Skin of body (tissue), 3 donors: ENCODE measurements at places on chromosomes 4 and X.

GRCh38 chrX:119537487-119537886 is 27.7 kb downstream of the STEEP1 start:
- DNase-seq, result no peak

DNA sequence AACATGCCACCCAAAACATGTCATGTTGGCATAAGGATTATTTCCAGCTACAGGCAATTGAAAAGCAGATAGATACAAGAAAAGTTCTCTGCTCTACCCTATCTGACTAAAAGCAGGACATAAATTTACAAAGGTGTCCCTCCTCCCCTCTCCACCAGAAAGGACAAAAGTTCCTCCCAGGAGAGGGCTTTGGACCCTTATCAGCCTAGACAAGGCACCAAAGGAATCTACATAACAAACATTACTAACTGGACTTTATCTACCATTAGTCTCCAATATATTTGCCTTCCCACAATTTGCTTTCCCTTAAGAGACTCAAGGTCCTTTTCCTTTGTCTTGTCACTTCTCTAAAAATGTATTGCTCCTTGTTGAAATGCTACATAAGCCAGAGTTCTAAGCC is 55.6 kb downstream of the ADGRA3 start:
- no peak for DNase-seq

GRCh38 chrX:85288992-85289723 is 45.4 kb downstream of the ZNF711 start:
- no peak for DNase-seq

DNA sequence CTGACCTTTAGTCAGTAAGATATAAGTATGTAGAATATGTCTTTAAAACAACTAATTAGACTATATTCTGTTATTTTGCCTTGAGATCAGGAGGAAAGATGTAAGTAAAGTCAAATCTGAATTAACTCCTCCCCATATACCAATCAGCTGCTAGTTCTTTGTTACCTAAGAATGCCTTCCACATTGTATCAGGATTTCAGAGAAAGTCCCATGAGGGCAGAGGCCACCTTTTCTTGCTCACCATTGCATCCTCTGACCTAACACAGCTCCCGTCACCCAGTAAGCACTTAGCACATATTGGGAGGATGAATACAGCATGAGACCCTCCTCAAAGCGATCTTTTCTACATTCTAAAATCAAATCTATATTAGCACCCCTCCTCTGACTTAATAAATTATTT is 87.0 kb downstream of the COL25A1 start:
- DNase-seq, result no peak

DNA sequence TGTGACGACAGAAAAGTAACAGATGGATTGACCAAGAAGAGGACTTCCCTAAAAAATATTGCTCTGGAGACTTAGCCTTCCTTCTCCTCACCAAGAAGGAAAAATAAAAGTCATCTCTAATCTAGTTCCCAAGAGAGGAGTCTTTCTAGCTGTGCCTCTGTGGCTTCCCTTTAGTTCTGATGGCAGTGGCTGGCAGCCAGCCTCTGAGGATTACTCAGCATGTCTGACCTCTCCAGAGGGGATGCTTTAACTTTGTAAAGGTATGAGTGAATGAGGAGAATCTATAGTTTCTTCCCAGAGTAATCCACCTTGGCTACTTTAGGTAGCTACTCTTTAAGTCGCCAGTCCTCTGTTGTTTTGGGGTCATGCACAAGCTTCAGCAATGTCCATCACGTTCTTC is 163.9 kb upstream of the KIT start:
- DNase-seq, result no peak

DNA sequence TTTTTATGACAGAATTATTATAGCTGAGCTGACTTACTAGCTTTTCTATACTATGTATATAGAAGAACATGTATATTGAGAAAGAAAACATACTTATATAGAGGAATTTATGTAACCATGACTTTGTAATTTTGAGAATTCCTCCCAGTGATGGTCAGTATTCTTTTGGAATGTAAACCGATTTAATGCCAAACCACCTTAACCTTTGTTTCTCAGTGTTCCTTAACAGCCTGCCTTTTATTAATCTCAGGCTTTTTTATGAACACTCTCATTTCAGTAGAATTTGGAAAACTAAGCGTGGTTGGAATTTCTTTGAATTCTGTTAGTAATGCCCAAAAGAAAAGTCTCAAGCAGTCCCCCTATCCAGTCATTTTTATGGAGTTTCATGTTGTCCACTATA is 47.0 kb downstream of the MOSPD2 start:
- DNase-seq, result no peak

GRCh38 chr4:92387459-92388069 is 83.8 kb downstream of the GRID2 start:
- DNase-seq, result no peak

GRCh38 chr4:137640156-137640837 is 108.0 kb upstream of the PCDH18 start:
- DNase-seq, result no peak

GRCh38 chr4:148226341-148226740 is 215.9 kb downstream of the NR3C2 start:
- DNase-seq, result no peak

GRCh38 chrX:46922611-46923010 is 10.4 kb downstream of the JADE3 start:
- DNase-seq, result no peak

DNA sequence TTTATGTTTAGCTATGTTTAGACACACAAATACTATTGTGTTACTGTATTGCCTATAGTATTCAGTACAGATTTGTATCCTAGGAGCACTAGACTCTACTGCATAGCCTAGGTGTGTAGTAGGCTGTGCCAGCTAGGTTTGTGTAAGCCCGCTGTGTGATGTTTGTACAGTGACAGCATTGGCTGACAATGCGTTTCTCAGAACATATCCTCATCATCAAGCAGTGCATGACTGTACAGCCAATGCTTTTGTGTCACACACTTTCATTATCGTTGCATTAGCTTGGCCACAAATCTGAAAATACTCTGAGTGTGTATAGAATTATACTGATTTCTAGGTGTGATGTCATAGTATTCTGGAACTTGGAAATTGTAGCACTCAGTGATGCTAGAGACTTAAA is 63.4 kb downstream of the CLDN34 start:
- DNase-seq, result no peak

DNA sequence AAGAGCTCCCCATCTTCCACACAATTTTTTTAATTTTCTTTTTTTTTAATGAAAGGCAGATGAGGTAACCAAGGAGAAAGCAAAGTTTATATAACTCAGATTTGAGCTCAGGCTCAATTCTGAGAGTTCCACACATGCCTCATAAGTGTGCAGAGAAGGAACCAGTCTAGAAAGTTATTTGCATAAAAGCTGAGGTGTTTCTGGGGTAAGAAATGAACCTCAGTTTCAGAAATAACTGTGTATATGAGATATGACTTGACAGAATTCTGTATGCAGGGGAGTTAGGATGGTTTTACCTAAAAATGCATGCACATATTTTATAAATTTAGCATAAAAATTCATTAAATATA is 51.3 kb downstream of the DTHD1 start:
- DNase-seq, result no peak

- DNase-seq, result no peak
Observed at GRCh38 chr4:48945981-48946380, 39.4 kb upstream of the OCIAD2 start.

- DNase-seq, result no peak
Observed at GRCh38 chr4:105936901-105937300, 41.6 kb downstream of the NPNT start.

DNA sequence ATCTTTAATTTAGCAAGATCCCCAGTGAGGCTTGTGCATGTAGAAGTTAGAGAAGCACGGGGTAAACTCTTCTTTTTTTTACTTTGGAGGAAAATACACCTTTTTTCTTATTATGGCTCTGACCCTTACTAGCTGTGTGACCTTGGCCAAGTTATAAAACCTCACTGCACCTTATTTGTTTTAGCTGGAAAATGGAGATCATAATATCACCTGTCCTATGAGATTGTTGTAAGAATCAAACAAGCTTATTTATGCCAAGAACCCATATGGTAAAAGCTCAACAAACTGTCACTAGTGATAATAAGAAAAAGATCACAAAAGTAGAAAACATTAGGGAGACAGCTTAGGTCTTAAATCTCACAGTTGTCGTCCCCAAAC is 126.6 kb downstream of the PTTG2 start:
- DNase-seq, result no peak

DNA sequence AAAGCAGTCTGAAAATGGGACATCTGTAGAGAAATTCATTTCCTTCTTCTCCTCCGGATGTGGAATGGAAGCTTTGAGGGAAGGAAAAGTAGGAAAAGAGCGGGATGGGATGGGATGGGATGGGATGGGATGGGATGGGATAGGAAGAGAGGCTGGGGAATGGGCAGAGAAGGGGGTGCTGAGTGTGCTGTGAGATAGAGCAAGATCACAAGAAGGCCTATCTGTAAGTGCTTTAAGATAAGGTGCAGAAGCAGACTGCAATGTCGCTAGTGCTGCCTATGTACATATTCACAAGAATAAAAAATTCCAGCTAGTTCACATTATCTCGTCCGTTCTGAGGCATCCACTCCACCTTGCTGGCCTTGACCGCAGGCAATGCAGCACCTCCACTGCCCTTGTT is 86.2 kb downstream of the IRF2 start:
- DNase-seq, result no peak

DNA sequence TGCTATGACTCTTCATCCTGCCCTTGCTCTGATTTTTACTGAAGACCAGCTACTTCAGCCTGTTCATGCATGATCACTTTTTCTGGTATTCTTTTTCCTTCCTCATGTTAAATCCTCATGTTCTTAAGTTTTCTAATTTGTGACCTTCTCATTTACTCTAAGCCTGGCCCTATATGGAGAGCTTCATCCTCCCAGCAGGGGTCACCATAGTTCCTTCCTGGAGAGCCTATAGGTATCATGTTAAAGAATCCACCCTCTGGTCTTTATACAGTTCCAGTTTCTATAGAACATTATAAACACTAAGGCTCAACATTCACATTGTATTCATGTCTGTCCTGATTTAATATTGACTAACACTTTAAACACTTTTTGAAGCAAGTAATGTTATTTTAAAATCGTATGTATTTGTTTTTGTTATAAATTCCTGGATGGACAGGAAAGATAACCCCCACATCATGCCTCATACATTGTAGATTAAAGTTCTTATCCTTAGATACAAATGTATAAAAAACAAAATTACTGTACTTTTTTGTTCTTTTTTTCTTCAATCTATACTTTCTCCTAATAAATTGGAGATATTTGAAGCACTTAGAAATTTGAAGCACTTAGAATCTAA is 53.8 kb upstream of the OTUD4 start:
- peak; percentile 82 for DNase-seq

DNA sequence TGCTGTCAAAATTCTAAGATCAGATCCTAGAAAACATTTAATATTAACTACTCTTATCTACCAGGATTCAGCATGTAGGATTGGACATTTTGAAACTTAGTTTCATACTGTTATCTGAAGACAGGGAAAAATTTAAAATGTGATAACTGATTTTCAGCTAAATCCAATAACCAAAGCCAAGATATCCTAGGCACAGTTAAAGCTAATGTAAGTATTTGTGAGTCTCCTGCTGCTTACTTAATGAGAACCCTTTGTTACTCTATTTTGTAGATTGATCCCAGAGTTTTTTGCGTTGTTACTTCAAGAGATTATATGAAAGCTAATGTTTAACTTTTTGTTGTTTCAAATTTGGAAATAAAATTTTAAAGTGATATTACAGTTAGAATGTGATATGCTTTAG is 2.0 kb downstream of the CPE start:
- DNase-seq, result no peak

DNA sequence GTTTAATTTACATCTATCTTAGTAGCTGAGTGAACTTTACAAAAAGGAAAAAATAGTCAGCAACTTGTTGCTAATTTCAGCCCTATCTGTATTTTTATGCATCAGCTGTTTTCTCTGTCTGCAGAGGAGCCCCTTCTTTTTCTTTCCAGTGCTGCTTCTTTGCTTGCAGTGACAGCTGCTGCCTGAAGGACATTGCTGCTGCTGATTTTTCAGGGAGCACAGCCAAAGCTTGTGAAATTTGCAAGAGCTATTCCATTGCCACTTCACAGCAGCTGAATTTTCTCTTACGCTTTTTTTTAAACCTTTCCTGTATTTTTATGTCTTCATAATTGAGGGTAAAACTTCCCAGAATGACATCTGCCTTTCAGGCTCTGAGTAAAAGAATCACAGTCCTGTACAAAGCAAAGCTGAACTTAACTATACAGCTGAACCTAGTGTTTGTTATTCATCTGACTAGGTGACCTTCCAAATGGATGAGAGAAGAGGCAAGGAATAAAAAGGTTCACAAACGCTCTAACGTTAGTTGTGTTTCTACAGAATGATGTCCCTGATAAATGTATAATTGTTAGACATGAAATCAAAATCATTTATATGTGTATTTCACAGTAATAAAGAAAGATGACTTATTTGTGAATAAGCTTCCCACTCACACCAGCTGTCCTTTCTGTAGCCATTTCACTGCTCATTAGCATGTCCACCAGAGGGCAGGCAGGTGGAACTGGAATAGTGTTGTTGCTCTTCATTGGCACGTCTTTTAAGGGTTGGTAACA is 541.4 kb downstream of the ADGRL3 start:
- peak; percentile 73 for DNase-seq

- no peak for DNase-seq
Observed at GRCh38 chr4:726235-726787, 20.7 kb downstream of the PCGF3 start.

- no peak for DNase-seq
Observed at GRCh38 chr4:144666539-144667175, 20.7 kb downstream of the HHIP start.

DNA sequence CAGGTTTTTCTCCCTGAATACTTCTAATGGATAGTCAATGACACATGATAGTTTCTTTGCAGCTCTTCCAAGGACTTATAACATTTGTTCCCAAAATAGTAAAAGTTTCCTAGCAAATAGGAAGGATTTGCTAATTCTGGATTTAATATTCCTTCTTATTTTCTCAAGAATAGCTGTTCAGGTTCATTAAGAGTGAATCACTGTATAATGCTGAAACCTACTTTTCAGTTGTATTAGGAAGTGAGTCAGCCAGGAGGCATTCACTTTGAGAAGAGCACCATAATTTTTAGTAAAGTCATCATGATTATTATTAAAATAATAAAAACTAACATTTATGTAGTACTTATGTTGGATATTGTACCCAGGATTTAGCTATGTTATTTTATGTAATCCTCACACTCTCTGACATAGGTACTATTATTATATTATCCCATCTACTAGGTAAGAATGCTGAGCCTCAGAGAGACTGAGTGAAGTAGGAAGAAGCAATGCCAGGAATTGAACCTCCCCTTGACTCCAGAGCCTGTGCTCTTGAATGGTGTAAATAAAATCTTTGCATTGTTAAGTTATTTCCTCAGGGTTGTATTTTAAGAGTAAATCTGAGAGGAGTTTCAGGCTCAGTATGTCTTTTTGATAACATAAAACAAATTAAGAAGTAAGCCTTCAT is 114.8 kb downstream of the REELD1 start:
- no peak for DNase-seq
